Central memory CD8-positive, alpha-beta T cell (primary cell): ENCODE measurements at places on chromosomes 1 and 21.

- no peak for DNase-seq
Measured at GRCh38 chr1:102529446-102529845, 532.7 kb upstream of the OLFM3 start.

DNA sequence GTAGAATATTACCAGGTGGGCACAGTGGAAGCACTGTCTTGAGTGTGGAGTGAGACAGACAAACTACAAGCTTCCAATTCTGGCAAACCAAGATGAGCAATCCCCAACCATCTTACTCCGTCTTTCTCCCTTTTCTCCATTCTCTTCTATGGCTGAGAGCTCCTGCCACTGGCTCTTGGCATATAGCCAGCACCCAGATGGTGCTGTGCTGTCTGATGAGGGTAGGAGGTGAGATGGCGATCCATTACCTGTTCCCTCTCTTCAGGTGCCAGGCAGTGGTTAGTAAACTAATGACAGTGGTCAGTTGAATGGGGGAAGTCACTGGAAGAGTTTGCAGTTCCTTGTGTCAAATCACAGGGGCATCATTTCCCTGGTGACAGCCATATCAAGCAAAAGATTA, 108.4 kb downstream of the FNBP1L start:
- no peak for DNase-seq

- no peak for DNase-seq
Measured at GRCh38 chr1:208641579-208642280, 397.5 kb upstream of the PLXNA2 start.

DNA sequence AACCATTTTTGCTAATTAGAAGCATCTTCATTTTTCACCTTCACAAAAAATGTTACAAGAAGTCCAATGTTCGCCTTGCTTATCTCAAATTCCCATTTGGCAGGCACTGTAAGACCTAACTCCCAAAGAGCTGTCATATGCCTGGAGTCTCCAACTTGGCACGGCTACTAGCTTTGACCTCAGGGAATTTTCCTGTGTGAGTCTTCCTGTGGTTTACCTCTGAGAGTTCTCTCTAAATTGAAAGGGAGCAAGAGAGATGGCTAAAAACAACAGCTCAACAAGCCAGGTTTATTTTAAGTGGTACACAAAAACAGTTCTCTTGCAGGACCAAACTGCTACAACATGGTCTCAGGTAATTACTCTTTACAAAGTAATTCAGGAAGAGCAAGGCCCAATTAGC, 756.0 kb upstream of the ADGRL2 start:
- DNase-seq: no peak

GRCh38 chr1:172322219-172323061, 98.0 kb upstream of the C1orf105 start:
- no peak for DNase-seq

GRCh38 chr1:107993920-107994319, 28.9 kb upstream of the VAV3 start:
- no peak for DNase-seq

- DNase-seq: no peak
Measured at GRCh38 chr21:42383331-42383730, 12.5 kb downstream of the TMPRSS3 start.

- DNase-seq: no peak
Measured at GRCh38 chr21:44742418-44743153, 31.2 kb upstream of the TSPEAR start.

- no peak for DNase-seq
Measured at GRCh38 chr1:11749203-11749689, 12.7 kb upstream of the C1orf167 start.

DNA sequence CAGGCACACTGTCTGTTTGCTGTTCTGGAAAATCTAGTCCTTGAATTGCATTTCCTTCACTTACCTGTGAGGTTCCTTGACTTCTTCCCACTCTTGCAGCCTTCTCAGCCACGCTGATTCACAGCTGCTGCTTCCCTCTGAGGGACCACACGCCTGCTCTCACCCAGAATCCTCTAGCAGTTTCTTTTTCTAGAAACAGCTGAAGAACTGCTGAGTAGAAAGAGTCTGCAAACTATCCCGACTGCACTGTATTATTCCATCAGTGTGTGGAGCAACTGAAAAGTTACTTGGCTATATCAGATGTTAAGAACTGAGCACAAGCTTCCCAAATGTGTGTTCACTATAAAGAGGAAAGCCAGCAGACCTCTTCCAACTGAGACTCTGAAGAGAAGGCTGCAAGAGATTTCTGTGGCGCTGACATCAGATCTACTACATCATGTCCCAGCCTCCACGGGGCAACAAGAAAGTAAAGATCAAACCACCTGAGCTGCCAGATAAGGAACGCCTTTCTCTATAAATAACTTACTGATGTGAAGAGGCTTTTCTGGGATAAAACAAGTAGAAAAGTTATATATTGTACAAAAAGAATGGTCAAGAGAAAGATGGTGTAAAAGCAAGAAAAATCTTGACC, 226.6 kb downstream of the RERE start:
- DNase-seq: no peak

GRCh38 chr21:39119891-39120290, 63.4 kb downstream of the PSMG1 start:
- no peak for DNase-seq

GRCh38 chr1:20165522-20165951, 20.4 kb upstream of the UBXN10 start:
- no peak for DNase-seq

GRCh38 chr1:68617942-68618341, 121.1 kb upstream of the DEPDC1 start:
- DNase-seq: no peak

DNA sequence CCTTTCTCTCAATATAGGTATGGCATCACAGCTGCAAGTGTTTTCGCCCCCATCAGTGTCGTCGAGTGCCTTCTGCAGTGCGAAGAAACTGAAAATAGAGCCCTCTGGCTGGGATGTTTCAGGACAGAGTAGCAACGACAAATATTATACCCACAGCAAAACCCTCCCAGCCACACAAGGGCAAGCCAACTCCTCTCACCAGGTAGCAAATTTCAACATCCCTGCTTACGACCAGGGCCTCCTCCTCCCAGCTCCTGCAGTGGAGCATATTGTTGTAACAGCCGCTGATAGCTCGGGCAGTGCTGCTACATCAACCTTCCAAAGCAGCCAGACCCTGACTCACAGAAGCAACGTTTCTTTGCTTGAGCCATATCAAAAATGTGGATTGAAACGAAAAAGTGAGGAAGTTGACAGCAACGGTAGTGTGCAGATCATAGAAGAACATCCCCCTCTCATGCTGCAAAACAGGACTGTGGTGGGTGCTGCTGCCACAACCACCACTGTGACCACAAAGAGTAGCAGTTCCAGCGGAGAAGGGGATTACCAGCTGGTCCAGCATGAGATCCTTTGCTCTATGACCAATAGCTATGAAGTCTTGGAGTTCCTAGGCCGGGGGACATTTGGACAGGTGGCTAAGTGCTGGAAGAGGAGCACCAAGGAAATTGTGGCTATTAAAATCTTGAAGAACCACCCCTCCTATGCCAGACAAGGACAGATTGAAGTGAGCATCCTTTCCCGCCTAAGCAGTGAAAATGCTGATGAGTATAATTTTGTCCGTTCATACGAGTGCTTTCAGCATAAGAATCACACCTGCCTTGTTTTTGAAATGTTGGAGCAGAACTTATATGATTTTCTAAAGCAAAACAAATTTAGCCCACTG, 11.5 kb downstream of the HIPK1 start:
- DNase-seq: peak; percentile 30

DNA sequence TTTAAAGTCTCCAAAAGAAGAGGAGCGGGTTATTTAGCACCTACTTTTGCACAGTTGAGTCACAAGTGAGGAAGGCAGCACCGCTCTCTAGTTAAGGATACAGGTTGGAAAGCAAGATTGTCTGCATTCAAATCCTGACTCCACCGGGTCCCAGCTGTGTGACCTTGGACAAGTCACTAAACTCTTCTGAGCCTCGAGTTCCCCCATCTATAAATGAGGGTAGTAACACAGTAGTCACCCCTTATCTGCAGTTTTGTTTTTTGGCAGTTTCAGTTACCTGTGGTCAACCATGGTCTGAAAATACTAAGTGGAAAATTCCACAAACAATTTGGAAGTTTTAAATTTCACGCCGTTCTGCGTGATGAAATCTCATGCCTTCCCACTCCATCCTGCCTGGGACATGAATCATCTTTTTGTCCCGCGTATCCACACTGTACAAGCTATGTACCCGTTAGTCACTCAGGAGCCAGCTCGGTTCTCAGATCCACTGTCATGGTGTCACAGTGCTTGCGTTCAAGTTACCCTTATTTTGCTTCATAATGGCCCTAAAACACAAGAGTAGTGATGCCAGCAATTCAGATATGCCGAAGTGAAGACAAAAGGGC, 49.4 kb downstream of the CAPZB start:
- no peak for DNase-seq

DNA sequence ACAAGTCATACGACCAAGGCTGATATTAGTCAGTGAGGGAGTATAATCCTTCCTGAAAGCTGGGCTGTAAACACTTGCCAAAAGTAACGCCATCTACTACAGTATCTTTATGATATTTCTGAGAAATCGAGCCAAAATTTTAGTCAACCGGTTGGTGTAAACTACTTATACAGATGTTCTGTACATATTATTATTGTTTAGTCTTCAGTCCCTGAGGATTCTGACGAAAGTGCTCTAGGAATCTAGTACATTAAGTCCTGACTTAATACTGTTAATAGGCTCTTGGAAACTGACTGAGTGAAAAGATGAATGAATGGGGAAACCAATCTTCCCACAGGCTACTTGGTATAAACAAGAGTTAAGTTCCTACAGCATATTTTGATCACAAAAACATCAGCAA, 274.3 kb downstream of the USP25 start:
- DNase-seq: no peak

DNA sequence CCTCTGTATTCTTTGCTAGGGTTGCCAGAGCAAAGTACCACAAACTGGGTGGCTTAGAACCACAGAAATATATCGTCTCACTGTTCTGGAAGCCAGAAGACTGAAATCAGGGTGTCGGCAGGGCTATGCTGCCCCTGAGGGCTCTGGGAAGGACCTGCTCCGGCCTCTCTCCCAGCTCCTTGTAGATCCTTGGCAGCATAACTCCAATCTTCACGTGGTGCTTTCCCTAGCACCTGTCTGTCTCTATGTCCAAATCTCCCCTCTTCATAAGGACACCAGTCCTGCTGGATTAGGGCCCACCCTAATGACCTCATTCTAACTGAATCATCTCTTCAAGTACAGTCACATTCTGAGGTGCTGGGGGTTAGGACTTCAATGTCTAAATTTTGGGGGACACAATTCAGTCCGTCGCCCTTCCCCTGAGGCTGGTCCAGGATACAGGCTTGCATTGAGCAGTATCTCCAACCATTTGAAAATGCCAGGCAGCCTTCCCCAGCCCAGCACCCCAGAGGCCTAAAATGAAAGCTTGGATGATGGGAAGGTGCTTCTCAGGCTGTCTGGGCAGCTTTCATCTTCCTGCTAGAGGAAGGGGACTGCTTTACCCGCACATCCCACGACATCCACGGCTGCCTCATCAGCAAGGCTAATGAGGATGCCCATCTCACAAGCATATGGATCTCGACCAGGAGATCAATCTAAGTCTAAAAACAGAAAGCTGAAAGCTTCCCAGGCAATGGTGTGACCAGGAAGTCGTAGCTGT, 24.7 kb downstream of the TRIM67 start:
- DNase-seq: no peak

DNA sequence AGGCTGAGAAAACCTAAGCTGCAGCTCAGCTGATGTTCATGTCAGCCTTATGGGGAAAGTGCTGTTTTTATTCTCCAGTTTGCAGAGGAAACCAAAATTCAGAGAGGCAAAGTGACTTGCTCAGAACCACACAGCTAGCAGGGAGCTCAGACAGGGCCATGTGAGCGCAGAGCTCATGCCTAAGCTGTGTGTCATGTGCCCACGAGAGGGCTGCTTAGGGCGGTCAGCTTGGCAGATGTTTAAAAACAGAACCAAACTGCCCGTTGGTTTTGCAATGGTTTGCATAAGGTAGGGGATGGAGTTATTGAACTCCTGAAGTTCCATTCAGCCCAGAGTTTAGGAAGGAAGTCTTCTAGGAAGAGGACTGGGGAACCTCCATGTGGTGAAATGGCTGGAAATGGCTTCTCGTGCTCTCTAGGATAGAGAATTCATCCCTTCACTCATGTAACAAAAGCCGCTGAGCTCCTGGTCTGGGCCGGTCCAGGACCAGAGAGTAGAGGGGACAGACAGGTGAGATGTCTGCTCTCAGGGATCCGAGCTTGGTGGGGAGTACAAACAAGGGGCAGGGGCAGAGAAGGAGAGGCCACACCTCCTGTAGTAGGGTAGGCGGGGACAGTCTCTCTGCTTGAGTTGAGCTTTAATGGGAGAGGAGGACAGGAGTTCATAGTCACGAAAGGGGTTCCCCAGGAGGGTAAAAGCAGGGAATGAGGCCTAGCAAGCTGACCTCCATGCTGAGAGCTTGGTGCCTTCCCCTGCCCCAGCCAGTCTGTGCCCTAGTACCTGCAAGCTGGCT, 46.9 kb downstream of the ARHGEF10L start:
- no peak for DNase-seq

- DNase-seq: no peak
Measured at GRCh38 chr1:98045767-98046641, 125.2 kb upstream of the DPYD start.

DNA sequence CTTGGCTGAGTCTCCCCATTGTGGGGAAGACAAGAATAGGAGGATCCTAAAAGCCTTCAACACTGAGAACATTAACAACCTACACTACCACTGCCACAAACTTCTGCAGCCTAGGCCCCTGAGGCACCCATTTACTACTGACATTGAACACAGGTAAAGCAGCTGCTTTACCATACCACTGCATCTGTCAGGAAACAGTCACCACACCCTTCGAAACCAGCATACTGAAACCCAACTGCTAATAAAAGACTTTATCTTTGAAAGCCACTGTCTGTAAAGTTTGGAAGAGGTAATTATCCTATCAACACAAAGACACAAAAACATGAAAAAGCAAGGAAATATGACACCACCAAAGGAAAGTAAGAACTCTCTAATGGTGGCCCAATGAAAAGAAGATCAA, 7.4 kb downstream of the IFNAR1 start:
- no peak for DNase-seq

GRCh38 chr1:47280142-47280541, 33.8 kb downstream of the STIL start:
- DNase-seq: no peak

DNA sequence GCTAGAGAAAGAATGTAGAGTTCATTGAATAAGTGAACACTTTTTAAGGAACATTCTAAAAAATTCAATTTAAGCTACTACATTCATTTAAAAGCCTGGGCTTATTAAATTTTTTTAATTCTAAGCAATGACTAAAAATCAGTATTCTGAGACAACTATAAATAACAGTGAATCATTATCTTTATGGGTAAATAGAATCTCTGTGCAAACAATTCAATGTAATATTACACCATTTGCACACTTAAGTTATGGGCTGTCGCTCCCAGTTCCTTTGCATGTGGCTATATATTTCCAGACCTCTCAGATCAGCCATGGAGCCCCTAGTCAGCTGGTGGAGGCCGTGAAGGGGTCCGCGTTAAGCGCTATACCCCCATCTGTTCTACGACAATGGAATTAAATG, 65.1 kb downstream of the KCNK1 start:
- DNase-seq: no peak

GRCh38 chr1:177793900-177794299, 176.0 kb downstream of the SEC16B start:
- no peak for DNase-seq

GRCh38 chr1:220370041-220370700, 97.9 kb upstream of the RAB3GAP2 start:
- no peak for DNase-seq
